ENCODE measurements at places on chromosomes 4 and X.

- no peak for DNase-seq
Observed at GRCh38 chrX:70398899-70399298, 24.2 kb upstream of the GDPD2 start.

DNA sequence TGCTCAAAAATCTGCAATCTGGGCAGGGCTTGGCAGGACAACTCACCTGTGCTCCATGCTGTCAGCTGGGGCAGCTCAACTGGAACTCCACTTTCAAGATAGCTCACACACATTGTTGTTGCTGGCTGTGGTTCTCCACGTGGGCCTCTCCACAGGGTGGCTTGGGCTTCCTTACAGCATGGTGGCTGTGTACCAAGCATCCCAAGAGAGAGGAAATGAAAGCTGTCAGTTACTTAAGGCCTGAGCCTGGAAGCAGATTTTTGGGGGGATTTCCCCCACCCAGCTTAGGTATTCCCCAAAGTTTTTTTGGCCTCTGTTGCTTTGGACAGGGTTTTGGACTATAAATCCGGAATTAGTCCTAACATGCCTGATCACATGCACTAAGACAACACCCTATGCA is 81.0 kb downstream of the BCOR start:
- no peak for DNase-seq

- DNase-seq, result no peak
Observed at GRCh38 chr4:10971800-10972401, 287.3 kb upstream of the CLNK start.

DNA sequence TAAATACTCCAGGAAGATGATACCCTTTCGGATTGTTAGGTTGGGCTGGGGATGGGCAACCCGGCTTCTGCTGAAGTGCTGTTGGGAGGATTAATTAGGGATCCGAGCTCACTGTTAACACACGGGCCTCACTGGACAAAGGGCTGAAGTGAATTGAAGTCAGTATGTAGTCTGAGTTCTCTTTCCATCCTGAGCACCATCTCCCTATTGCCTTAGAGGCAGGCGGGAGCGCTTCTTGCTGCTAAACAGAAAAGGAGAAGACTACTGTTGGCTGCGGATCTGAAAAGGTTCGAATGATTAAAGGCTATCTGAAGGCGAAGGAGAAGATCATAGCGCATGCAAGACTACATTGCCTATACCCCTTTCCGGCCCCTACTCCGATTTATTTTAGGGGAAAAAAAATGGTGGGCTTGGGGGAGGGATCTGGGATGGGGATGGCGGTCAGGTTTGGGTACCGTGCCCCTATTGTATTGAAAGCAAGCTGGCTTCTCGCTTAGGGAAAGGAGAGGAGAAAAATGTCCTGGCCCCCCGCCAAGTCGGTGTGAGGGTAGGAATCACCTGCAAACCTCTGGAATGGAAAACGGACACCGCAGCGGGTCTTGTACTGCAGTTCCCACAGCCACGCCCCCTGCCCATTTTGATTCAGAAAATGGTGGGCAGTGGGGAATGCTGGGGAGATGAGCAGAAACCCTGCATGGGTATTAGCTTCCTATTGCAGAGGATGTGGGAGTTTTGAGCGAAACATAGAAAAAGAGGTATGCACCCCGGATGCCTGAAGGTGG is 22.3 kb downstream of the MORF4L2 start:
- no peak for DNase-seq

DNA sequence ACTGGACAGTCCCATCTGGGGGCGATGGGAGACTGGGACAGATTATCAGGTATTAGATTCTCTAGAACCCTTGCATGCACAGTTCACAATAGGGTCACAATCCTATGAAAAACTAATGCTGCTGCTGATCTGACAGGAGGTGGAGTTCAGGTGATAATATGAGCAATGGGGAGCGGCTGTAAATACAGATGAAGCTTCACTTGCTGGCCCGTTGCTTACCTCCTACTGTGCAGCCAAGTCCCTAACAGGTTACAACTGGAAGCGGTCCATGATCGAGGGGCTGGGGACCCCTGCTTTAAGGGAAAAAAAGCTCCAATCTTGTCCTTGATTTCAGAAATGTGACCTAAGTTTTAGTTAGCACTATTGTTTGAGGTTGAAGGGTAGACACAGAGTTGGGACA is 175.2 kb downstream of the ZNF330 start:
- no peak for DNase-seq

All from GDM1 (cell line).